ENCODE measurements at places on chromosomes 7 and 10.

- DNase-seq, result no peak
Measured at GRCh38 chr10:105702211-105702610, 1061.1 kb downstream of the SORCS3 start.

GRCh38 chr7:130350945-130351790 is 6.6 kb downstream of the CPA5 start:
- DNase-seq, result no peak

- no peak for DNase-seq
Measured at GRCh38 chr10:48945441-48946130, 5.9 kb upstream of the LRRC18 start.

GRCh38 chr7:132420527-132420926 is 155.7 kb downstream of the PLXNA4 start:
- DNase-seq, result no peak

- DNase-seq, result no peak
Measured at GRCh38 chr10:47206449-47207280, 93.3 kb upstream of the GDF10 start.

DNA sequence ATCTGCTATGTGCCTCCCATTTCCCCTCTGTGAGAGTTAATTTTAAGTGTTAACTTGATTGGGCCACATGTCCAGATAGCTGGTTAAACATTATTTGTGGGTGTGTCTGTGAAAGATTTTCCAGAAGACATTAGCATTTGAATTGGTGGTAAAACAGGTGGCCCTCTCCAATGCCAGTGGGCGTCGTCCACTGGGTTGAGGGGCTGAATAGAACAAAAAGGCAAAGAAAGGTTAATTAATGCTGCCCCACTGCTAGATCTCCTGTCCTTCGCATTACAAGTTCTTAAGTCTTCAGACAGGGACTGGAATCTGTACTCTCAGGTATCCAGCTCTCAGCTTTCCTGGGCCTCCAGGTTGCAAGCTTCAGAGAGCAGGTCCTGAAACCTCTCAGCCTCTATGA is 1160.9 kb upstream of the LRRN3 start:
- DNase-seq, result no peak

DNA sequence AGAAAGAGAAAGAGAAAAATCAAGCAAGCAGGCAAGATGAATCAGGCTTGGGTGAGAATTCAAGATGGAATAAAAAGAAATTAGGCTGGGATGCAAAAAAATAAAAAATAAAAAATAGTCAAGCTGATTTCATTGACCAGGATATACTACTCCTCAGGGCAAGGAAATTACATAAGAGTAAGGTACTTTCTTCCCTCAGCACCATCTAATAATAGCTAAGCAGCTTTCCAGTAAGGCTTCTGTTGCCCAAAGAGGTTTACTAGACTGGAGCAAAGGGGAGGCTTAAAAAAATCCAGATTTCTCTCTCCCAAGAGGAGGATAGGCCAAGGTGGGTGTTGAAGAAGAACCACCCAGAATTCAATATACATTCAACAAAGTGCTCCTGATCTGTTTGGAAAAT is 93.6 kb downstream of the NEURL1 start:
- no peak for DNase-seq

GRCh38 chr7:112103246-112103645 is 103.0 kb downstream of the DOCK4 start:
- no peak for DNase-seq

- DNase-seq, result no peak
Measured at GRCh38 chr7:95993380-95993779, 221.0 kb downstream of the DYNC1I1 start.

DNA sequence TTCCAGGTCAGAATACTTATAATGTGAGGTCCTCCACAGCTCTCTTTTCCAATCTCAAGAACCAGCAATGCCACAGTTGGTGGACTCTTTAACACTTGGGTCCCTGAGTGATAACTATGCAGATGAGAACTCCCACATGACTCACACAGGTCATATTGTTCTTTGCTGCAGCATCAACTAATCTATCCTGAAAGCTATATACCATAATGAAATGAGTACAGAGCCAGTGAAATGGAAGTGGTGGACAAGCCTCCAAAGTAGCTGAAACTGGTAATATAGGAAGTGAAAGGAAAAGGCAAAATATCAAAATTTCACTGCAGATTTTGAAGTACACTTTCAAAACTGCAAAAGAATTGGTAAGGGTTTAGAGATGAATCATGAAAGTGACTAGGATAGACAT is 45.6 kb downstream of the SORCS1 start:
- DNase-seq, result no peak

Data from keratinocyte (primary cell).